ENCODE measurements at places on chromosomes 1 and 21. TPM values are rescaled to one million over a fixed set of nuclear protein-coding genes. Genes with fewer than 3 reads are reported as not detected.

The EIF3I gene
- 160 TPM for total RNA-seq

The SRGAP2C gene
- total RNA-seq = 31.0 TPM

The S100A7 gene
- total RNA-seq = not detected

The IFI44L gene
- total RNA-seq = 25.6 TPM

The PHGDH gene
- total RNA-seq = 30.1 TPM

The DNAI4 gene
- total RNA-seq = 7.0 TPM

The ZFP69 gene
- 3.0 TPM for total RNA-seq

The FALEC gene
- not detected for total RNA-seq

The COA6 gene
- 28.0 TPM for total RNA-seq

The CD52 gene
- 27.1 TPM for total RNA-seq

The MPZ gene
- total RNA-seq = 5.5 TPM

The GBP7 gene
- total RNA-seq = not detected

The OLFM3 gene
- not detected for total RNA-seq

The COA7 gene
- 24.5 TPM for total RNA-seq

The SCP2 gene
- total RNA-seq = 153 TPM

The KLHDC8A gene
- total RNA-seq = not detected

The WNT2B gene
- 3.9 TPM for total RNA-seq

The CFAP107 gene
- total RNA-seq = not detected

The ANGPTL1 gene
- 23.4 TPM for total RNA-seq

The CHODL gene
- total RNA-seq = 1.7 TPM

The LSS gene
- total RNA-seq = 81.3 TPM

The TTLL7 gene
- 8.8 TPM for total RNA-seq

The FGR gene
- total RNA-seq = 49.7 TPM

The TMEM54 gene
- 26.8 TPM for total RNA-seq

The GSTM1 gene
- total RNA-seq = not detected

The ACTA1 gene
- total RNA-seq = not detected

The CNTN2 gene
- total RNA-seq = not detected

The AADACL3 gene
- total RNA-seq = 0.19 TPM

The TMEM81 gene
- total RNA-seq = 2.2 TPM

The OXCT2 gene
- total RNA-seq = 0.87 TPM

The S100A8 gene
- 674 TPM for total RNA-seq

The CSF3R gene
- total RNA-seq = 82.0 TPM

The OR2T35 gene
- total RNA-seq = not detected

The TXNIP gene
- 692 TPM for total RNA-seq

The MRPS14 gene
- 25.6 TPM for total RNA-seq

The KCND3 gene
- total RNA-seq = 18.4 TPM

The GJA9 gene
- not detected for total RNA-seq

The PFKFB2 gene
- total RNA-seq = 11.1 TPM

The RNF186 gene
- not detected for total RNA-seq

All from mesenteric fat pad (tissue), 1 donor.